Activated CD4-positive, CD25-positive, alpha-beta regulatory T cell (primary cell): ENCODE measurements at places on chromosomes 3 and 15.

DNA sequence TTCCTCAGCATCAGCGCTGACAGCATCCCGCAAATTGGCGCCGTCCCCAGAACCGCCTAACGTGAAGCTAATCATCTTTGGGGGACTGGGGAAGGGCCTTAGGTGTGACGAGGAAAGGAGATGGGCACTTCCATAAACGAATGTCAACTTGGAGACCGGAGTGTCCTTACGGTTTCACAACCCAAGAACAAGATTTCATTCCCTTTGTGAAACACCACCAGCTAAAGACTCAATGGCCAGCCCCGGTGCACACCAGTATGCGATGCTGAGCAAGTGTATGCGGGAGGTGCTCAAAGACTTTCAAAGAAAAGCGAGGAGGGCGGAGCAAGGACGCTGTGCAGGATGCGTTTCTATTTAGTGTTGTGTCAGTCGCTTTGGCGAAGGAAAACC is 759 bp upstream of the TTBK2 start:
- peak; percentile 9 for DNase-seq

DNA sequence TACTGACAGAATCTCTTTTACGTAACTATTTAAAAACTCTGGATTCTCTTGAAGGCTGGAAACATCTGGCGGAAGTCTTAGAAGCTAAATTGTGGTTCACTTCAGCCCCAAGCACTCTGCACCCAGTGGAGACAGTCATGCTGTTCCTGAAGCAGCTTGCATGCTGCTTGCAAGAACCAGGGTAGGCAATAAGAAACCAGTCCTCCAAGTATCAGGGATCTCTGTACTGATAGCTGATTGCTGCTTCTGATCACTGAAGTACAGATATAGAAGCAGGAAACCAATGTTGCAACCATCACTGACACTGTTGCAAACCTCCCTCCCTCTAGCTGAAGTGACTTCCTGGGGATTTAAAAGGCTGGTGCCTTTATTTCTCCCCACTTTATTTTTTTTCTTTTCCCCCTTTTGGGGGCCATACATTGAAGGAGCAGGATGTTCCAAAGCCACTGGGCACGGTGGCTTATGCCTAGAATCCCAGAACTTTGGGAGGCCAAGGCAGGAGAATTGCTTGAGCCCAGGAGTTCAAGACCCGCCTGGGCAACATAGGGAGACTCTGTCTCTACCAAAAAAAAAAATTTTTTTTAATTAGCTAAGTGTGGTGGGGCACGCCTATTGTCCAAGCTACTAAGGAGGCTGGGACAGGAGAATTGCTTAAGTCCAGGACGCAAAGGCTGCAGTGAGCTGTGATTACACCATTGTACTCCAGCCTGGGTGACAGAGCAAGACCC is 15.3 kb downstream of the SPCS1 start:
- no peak for DNase-seq

GRCh38 chr3:40129981-40130380 is 179.5 kb upstream of the EIF1B start:
- no peak for DNase-seq

- DNase-seq = no peak
These were observed 13.6 kb downstream of the LMOD3 start for GRCh38 chr3:69108811-69109210.

GRCh38 chr3:112126511-112126911 is 6.5 kb downstream of the GCSAM start:
- DNase-seq = no peak

DNA sequence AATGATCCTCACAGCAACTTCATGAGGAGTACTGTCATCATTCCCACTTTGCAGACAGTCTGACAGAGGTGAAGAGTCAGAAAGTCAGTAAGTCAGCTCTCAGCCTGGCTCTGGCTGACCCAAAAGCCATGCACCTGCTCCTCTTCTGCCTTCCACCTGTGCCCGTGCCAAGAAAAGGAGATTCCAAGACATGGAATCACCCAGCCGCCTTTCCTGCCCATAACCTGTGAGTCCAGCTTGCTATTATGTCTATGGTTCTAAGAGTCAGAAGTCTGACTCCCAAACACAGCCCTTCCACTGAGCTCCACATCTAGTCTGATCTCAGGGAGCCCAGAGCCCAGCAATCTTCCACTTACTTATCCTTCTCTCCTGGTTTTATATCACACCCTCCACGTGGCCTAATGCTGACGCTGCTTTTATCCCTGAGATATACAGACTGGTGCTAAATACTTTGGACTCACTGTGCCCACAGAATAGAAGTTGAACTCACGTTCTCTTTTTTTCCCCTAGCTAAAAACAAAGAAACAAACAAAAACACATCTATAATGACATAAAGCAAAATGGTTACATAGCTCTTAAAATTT is 66.0 kb downstream of the PLD1 start:
- DNase-seq = no peak

DNA sequence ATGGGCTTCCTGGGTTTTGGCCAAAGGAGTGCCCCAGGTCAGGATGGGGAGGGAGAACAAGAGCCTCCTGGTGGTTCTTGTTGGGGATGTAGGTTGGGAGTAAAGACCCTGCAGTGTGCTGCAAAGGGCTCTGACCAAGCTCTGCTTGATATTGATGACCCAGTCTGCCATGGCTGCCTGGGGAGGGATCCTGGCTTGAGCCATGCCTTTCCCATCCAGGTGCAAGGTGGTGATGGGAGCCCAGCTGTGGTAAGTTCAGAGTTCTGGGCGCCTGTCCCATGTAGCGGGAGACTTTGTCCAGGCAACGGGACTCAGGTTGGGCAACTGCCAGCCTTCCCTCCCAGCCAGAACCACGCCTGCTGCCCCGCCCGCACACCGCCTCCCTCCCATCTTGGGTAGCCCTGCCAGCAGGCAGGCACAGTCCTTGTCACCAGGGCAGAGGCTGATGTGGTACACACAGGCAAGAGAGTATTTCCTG is 2.6 kb downstream of the GNAI2 start:
- DNase-seq = no peak

- no peak for DNase-seq
These were observed 59.6 kb upstream of the LMCD1 start for GRCh38 chr3:8441969-8442559.

GRCh38 chr15:39657668-39658067 is 76.8 kb downstream of the THBS1 start:
- DNase-seq = no peak
